ENCODE measurements at places on chromosomes 6 and 20.

DNA sequence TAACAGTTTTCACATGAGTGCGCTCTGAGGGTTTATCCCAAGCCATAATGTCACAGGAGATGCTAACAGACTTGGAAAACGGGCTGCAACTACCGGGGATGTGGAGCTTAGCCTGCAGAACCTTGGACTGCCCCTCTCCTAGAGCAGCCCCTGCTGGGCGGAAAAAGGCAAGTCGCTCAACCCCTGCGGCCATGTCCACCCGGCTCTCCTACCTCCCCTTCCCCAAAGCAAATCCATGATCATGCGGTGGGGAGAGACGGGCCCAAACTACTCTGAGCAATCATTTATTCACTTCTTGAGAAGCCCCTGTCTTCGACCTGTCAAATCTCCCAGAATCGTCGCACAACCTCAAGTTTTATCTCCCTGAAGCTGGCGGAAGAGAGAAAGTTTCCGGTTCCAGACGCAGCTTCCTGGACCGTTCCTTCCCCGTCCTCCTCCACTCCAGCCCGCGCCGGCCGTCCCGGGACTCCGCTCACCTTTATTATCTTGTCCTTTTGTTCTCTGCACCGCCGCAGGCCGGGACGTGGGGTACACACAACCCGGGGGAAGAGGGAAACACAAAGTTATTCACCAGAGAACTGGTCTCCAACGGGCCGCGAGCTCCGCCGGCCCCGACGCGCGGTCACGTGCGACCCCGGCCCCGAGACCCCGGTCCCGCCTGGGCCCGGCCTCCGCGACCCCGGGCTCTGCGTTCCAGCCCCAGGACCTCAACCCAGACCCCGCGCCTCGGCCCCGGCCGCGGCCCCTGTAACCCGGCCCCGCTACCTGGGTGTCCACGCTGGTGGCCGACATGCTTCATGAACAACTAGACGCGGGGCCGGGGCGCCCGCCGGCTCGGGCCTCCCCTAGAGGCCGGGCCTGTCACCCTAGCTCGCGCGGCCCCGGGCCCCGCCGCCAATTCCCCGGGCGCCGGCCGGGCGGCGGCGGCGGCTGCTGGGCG lies 560 bp downstream of the YTHDF1 start:
- peaks cover 11% of the 10 kb centered on the region for H3K27me3 ChIP-seq
- peaks cover 28% of the 10 kb centered on the region for H3K4me1 ChIP-seq
- H3K4me3 ChIP-seq, result peak overlapping the region; percentile 87
- peaks cover 25% of the 10 kb centered on the region for H3K36me3 ChIP-seq

DNA sequence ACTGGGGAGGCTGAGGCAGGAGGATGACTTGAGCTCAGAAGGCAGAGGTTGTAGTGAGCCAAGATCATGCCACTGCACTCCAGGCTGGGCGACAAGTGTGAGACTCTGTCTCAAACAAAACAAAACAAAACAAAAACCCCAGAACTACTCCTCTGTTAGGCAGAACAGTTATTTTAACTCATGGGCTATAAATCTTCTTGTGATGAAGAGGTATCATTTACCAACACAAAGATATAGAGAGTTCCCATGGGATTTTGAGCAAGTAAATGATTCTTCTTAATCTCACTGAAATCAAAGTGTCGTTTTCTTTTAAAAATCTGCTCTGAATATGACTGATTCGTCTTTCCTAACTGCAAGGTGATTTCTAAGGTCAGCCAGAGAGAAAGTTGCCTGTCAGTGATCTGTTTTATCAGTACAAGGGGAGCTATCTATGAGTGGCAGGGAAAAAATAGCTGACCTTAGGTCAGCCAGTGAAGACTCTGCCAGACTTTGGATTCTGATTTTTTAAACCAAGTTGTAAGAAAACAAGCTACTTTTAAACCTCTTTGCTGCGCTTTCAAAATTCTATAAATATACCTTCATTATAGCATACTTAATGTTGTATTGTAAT lies 3.8 kb upstream of the DSP start:
- no peaks in the 10 kb centered on the region for H3K27me3 ChIP-seq
- H3K27ac ChIP-seq, result no peak overlapping the region
- no peaks in the 10 kb centered on the region for H3K36me3 ChIP-seq
- no peak for DNase-seq
- H3K4me3 ChIP-seq, result no peak overlapping the region
- H3K4me1 ChIP-seq, result peaks cover 8% of the 10 kb centered on the region

DNA sequence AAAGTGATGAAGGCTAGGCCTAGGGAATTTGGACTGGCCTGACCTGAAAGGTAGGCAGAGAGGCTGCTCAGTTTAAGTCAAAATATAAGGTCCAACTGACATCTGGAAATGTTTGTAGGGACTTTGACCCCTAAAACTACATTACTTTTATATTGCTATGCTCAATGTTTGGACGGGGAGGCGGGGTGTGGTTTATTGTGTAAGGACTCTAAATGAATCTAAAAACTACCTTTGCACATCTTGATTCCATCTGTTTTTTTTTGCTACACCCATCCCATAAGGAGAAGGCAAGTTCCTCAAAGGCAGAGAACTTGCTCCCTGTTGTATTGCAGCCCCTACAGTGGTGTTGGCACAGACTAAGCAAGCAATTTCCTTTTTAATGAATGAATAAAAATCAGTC lies 227.1 kb downstream of the HACE1 start:
- no peak overlapping the region for H3K27ac ChIP-seq
- no peaks in the 10 kb centered on the region for H3K36me3 ChIP-seq
- no peaks in the 10 kb centered on the region for H3K4me1 ChIP-seq
- no peaks in the 10 kb centered on the region for H3K27me3 ChIP-seq

DNA sequence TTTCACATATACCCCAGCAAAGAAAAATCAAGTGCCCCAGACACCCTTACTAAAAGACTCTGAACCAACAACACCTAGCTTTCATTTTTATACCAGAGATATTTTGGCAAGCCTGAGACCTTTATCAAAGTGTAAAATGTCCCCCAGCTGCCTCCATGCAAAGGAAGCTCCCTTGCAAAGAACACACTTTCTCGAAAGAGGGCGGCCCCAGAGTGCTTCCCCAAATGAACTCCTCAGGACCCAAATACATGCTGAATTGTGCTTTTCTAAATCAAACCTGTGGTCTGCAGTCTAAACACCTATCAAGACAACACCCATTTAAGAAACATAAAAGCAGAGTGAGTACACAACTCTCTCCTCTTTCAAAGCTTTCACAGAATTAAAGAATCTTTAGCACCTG lies 490 bp downstream of the IPCEF1 start:
- no peaks in the 10 kb centered on the region for H3K27me3 ChIP-seq
- no peak for DNase-seq
- H3K4me1 ChIP-seq, result peaks cover 2% of the 10 kb centered on the region
- H3K4me3 ChIP-seq, result no peak overlapping the region

DNA sequence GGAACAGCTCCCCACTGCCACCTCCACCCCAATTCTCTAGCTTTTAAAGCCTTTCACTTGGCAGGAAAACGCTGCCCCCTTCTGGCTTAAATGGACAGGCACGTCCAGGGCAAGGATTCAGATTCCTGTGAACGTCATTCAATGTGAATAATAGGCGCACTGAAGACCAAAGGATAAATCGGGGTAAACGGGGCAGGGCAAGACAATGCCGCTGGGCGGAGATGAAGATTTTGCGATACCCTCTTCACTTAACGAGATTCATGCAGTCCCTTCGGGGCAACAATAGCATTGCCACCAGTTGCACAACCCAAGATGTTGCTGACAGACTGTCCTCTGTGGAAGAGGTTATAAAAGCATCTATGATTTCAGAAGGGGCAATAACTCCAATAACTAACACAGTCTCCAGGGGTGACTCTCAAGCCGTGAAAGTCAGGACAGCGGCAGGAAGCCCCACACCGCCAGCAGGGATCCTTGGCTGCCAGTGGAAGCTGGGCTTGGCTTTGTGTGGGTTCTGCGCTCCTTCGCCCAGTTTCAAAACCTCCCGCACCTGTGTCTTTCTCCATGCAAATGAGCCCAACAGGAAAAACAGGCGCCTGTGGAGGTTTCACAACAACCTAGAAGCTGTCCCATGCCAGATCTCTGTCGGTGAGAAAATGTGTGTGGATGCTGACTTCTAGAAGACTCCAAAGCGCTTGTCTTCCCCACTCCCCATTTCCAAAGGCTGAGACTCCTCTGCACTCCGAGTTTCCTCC lies 291.8 kb downstream of the BMP7 start:
- no peak overlapping the region for H3K27ac ChIP-seq
- no peaks in the 10 kb centered on the region for H3K4me1 ChIP-seq
- H3K4me3 ChIP-seq, result no peak overlapping the region
- peaks cover 88% of the 10 kb centered on the region for H3K27me3 ChIP-seq

DNA sequence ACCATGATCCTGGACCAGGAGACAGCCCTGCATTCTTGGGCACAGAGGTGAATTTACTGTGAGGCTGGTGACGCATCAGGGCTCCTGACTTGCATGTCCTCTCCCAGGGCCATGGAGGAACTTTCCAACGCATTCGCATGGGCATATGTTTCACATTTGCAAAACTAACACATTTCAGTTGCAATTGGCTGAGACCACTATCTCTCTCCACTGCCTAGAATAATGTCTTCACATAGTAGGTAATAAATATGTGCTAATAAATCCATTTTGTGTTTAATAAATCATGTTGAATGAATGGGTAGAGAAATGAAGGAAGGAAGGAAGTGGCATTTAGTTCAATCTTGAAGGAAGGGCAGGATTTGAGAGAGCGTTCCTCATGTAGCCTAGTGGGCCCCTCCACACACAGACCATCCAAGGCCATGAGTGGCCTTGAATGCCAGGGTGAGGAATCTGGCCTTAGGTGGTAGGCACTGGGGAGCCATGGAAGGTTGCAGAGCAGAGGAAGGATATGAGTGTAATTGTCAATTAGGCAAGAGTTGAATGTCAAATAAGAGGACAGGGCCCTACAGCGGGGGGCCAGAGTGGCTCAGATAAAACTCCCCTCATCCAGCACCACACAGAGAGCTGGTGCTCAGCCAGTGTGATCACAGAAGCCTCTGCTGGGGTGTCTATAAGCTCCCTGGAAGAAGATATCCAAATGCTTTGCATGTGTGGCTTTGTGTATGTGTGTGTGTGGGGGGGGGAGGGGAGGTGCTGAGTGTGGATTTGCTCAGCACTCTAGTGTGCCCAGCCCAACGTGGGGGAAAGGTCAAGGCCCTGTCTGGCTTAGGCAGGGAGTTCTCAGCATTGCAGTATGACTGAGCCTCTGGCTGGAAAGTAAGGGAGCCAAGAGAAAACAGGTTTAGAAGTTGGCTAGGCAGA lies 30.9 kb upstream of the CCN5 start:
- H3K4me3 ChIP-seq, result no peak overlapping the region
- no peaks in the 10 kb centered on the region for H3K27me3 ChIP-seq
- no peak for DNase-seq
- H3K27ac ChIP-seq, result no peak overlapping the region

DNA sequence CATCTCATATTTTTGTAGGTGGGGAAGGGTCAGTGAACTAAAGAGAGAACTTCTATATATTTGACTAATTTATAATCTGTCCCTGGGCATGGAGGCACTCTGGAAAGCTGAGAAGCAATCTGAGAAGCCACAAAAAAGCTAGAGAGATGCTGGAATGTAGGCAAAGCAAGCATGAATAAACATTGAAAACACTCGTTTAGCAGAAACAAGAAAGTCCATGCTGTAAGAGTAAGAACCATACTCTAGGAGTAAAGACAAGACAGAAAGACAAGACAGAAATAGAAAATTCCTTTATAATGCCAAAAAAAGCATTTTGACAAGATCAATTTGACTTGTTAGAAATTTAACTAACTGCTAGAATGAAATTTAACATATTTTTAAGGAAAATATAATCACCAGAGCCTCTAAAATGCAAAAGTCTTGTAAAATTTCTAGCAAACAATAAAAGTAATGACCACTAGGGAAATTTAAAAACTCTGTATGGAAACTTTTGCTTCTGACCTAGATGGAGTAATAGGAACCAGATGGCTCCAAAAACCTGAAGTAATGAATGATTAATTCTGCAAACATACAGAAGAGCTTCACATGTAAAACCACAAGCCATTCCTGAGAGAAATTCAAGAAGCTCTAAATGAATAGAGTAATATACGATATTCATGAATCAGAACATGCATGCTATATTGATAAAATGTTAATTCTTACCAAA lies 625.7 kb upstream of the PTCHD4 start:
- no peak overlapping the region for H3K4me3 ChIP-seq
- H3K27ac ChIP-seq, result no peak overlapping the region
- no peaks in the 10 kb centered on the region for H3K36me3 ChIP-seq
- H3K27me3 ChIP-seq, result no peaks in the 10 kb centered on the region
- H3K4me1 ChIP-seq, result no peaks in the 10 kb centered on the region

DNA sequence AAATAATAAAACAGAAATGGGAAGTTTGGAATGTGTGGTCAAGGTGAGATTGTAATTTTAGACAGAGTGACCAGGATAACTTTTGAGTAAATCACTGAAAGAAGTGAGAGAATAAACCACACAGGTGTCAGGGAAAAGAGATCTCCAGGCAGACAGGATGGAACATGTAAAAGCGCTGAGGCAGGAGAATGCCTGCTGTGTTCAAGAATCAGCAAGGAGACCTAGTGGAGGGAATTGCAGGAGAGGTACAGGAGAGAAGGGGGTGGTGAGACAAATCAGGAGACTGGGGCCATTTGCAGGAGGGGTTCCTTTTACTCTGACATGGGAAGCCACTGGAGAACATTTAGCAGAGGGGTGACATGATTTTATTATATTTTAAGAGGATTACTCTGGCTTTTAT lies 456.7 kb downstream of the NKAIN2 start:
- no peaks in the 10 kb centered on the region for H3K27me3 ChIP-seq
- DNase-seq, result no peak
- H3K36me3 ChIP-seq, result no peaks in the 10 kb centered on the region
- H3K27ac ChIP-seq, result no peak overlapping the region
- H3K4me3 ChIP-seq, result no peak overlapping the region

- H3K27me3 ChIP-seq, result no peaks in the 10 kb centered on the region
- H3K4me3 ChIP-seq, result no peak overlapping the region
- DNase-seq, result no peak
- H3K27ac ChIP-seq, result no peak overlapping the region
- H3K36me3 ChIP-seq, result peaks cover 99% of the 10 kb centered on the region
Observed at GRCh38 chr20:17624070-17624469, 54.2 kb downstream of the DSTN start.

GRCh38 chr6:74357321-74357720 lies 661.3 kb downstream of the CD109 start:
- H3K27me3 ChIP-seq, result no peaks in the 10 kb centered on the region
- no peak overlapping the region for H3K27ac ChIP-seq
- H3K4me1 ChIP-seq, result no peaks in the 10 kb centered on the region
- no peaks in the 10 kb centered on the region for H3K36me3 ChIP-seq
- DNase-seq, result peak; percentile 26

GRCh38 chr6:38436726-38437465 lies 202.8 kb downstream of the BTBD9 start:
- no peaks in the 10 kb centered on the region for H3K4me1 ChIP-seq
- H3K27ac ChIP-seq, result no peak overlapping the region
- no peaks in the 10 kb centered on the region for H3K36me3 ChIP-seq
- peak; percentile 71 for DNase-seq
- no peak overlapping the region for H3K4me3 ChIP-seq
